ENCODE measurements at places on chromosomes 2 and 18.

DNA sequence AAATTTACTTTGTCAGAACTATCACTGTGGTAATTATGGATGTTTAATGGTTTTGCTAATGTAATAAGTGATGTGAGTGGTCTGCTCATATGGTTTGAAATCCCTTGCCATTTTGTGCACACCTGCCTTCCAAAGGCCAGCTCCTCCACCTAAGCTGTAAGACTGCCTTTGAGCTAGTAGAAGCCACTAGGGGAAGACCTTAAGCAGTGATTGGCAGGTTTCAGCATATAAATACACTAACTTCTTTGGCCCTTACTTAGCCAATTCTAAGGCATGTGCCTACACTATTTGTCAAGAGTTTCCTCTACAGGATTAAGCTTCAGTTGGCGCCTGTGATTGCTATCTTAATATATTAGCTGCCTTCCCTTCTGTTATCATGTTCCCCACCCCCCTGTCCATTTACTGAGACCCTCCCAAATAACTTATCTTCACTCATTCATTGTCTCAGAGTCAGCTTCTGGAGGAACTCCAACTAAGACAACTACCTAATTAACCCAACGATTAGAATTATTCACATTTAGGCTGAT lies 141.1 kb downstream of the MBD5 start:
- no peak for DNase-seq

- DNase-seq, result no peak
These were observed 18.9 kb downstream of the ADRA2B start for GRCh38 chr2:96097441-96097840.

DNA sequence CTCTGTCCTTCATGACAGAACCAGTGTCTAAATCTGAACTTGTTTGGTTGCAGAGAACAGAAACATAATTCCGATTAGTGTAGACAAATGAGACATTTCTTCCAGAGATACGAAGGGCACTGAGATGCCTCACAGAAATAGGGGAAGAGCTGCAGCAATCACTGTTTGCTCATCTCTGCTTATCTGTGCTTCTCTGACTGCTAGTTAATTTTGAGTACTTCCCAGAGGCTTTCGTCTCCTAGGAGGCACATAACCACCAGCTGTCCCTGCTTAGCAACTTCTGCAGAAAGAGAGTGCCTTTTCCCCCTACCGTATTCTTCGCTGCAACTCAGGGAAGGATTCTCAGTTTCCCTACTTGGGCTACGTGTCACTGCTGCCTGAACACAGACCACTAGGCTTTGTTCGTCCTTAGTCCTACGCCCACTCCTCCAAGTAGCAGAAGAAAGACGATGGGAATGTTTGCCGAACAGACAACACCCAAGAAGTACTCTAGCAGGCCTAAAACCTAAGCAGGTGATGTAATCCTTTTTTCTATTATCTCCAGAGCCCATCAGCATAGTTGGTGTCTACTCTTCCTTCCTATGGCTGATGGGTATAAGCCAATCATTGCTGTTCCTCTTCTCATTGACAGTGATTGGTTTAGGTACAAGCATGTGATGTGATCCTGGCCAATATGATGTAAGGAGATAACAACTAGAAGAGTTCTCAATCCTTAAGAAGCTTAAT lies 63.6 kb downstream of the TNP1 start:
- no peak for DNase-seq

GRCh38 chr2:236872981-236873380 lies 212.7 kb upstream of the COPS8 start:
- no peak for DNase-seq

GRCh38 chr2:101344137-101344536 lies 35.6 kb upstream of the RNF149 start:
- no peak for DNase-seq

DNA sequence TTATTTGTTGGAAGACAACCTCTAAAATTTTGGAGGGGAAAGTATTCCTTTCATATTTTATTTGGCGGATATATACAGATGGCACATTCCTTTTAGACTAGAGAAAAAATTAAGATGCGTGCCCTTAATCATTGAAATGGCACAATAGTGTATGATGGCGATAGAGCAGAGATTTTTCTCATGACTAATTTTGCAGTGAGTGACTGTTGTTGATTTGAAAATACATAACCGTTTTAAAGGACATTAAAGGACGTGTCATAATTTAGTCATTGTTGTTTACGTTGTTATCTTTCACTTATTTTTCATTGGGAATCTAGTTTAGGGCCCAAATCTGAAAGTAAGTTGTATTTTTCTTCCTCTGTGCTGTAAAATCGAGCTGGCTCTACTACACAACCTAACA lies 61.7 kb downstream of the CERS6 start:
- no peak for DNase-seq

- no peak for DNase-seq
These were observed 107.5 kb downstream of the GULP1 start for GRCh38 chr2:188399159-188399558.

- no peak for DNase-seq
These were observed 56.0 kb upstream of the NFU1 start for GRCh38 chr2:69493268-69493667.

DNA sequence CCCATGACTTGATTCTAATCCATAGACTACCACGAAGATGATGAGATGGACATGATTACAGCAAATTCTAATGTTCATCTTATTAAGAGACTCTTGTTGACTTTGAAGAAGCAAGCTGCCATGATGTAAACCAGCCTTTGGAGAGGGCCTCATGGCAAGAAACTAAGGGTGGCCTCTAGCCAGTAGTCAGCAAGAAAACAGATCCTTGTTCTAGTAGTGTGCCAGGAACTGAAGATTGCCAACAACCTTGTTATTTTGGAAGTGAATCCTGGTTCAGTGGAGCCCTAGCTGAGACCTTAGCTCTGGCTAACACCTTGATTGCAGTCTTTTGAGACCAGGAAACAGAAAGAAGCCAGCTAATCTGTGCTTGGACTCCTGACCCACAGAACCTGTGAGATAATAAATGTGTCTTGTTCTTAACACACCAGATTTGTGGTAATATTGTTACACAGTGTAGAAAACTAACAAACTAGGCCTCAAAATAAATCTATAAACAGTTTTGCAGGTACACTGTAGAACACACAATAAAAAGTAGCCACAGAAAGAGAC lies 10.0 kb downstream of the PHOSPHO2 start:
- DNase-seq, result no peak

DNA sequence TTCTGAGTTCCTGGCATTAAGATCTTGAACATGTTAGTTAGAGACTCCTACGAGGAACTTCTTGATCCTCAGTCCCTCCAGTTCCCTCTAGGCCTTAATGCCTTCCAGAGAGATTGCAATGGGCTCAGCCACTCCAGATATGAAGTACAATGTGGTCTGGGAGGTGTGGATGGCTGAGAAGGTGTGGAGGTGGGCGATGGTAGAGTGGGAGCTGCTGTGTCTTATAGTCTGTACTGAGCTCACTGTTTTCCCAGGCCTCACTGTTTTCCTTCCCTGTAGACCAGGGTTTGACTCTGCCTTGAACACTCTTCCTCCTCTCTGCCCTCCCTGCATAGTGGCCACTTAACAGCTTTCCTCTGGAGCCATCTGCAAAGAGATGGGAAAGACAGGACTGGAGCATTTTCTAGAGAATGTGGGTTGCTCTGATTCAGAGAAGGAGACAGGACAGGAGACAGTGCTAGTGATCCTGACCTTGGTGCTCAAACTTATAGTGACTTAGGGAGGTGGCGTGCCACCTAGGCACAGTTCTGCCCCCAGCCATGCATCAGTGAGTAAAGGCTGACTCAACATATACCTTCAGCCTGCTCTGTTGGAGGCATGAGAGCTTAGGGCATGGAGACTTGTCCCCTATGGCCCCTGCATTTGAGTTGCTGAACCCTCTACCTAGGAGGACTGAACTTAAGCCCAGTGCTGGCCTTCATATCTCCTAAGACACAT lies 129.7 kb downstream of the TDRD15 start:
- DNase-seq, result no peak

DNA sequence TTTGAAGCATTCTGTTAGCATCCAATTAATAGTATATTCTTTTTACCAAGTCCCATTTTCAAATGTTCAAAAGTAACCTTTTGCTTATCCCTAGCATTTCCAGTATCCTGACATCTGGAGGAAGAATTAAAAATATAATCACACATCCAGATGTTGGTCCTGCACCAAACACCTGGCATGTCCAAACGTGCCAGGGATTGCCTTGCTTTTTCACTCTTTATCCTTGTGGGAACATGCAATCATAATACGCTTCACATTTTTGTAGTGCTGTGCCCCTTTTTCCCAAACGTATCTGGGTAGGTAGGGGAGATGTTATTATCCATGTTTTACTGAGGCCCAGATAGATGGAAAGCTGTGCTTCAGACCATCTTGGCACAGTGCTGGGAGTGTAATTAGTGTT lies 133.0 kb downstream of the TPGS2 start:
- no peak for DNase-seq

GRCh38 chr2:36770542-36771287 lies 74.2 kb downstream of the VIT start:
- DNase-seq, result no peak

GRCh38 chr2:6370753-6371551 lies 494.8 kb downstream of the CMPK2 start:
- no peak for DNase-seq

DNA sequence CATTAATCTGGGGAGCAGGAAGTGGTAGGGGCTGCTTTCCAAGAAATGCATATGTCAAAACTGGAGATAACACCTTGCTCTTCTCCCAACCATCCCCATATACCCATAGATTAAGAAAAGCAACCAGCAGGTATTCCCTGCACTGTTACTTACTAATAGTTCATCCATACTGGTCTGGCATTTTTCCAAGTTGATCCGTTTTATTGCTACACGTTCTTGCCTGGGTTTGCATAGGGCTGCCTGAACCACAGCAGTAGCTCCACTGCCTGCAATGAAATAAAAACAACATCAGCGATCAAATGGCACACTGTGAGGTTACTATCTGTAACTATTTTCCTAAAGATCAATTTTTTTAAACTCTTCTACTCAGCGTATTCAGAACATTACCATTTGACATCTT lies 65.6 kb downstream of the STK39 start:
- no peak for DNase-seq

DNA sequence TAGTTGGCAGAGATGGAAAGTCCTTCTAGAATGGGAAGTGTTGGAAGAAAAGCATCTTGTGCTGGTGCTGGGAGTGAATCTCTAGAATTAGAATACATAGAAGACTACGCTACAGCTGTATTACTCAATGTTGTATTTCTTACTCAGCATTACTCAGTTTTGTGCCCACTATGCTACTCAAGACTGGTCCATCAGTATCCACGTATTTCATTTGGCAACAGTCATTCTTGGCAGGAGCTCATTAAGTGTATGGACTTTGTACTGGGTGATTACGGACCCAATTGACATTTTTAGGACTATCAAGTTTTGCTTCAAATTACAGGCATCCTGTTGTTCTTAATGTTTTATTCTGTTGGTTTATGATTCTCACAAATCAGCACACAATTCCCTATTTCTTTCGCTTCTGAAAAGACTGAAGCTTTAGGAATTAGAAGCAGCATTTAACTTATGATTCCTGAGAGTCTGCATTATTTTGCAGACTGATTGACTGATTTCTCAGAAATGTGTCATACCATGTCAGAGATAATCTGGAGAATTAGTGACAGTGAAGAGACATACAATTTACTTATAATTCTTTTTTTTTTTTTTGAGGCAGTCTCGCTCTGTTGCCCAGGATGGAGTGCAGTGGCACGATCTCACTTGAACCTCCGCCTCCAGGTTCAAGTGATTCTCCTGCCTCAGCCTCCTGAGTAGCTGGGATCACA lies 136.9 kb downstream of the MYO3B start:
- no peak for DNase-seq

DNA sequence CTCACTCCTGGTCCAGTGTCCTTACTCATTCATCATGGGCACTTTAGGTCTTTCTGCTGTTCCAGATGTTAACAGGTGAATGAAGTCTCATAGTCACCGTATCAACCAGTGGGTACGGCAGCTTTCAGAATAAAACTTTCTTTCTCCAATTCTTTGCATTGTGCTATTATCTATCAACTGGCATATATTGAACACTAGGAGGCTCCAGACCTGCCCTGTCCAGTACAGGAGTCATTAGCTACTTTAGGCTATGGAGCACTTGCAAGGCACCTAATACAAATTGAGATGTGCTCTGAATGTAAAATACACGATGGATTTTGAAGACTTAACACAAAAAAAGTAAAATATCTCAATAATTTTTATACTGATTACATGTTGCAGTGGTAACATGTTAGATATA lies 43.2 kb upstream of the NEB start:
- no peak for DNase-seq

- no peak for DNase-seq
These were observed 25.8 kb downstream of the CAB39 start for GRCh38 chr2:230738391-230738811.

GRCh38 chr2:60822987-60823386 lies 58.4 kb upstream of the REL start:
- DNase-seq, result no peak

GRCh38 chr2:77193858-77194448 lies 328.2 kb downstream of the LRRTM4 start:
- no peak for DNase-seq

DNA sequence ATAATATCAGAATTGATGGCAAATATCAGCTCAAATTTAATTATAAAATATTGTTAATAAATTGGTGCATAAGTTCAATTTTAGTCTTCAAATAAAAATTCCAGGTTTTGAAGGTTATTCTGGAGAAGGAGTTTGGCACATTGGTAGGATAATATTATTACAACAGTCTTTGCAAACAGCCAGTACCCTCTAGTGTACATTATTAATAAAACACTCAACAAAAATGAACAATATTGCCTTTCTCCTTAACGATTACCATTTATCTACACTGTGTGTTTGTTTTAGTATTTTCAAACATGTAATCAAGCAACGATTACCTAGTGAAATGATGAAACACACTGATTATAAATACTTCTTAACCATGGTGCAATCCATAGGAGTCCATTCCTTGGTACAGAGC lies 334.0 kb upstream of the FSIP2 start:
- no peak for DNase-seq

GRCh38 chr2:186879312-186879711 lies 30.3 kb upstream of the ZSWIM2 start:
- DNase-seq, result no peak

DNA sequence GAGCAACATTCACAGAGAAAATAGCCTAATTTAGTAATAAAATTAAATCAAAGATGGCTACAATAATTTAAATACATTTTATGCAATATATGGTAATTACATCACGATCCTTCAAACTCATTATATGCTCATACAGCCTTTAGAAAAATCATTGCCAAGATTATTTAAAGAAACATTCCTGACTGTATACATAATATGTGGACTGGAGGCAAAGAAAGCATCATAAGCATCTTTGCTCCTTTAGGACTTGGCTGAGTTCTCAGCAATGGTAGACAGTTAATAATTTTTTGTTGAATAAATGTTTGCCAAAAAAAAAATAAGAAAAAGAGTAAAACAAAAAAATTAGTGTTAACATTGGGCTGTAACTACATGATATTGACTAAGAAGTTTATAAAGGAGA lies 26.9 kb downstream of the NCKAP5 start:
- DNase-seq, result no peak

DNA sequence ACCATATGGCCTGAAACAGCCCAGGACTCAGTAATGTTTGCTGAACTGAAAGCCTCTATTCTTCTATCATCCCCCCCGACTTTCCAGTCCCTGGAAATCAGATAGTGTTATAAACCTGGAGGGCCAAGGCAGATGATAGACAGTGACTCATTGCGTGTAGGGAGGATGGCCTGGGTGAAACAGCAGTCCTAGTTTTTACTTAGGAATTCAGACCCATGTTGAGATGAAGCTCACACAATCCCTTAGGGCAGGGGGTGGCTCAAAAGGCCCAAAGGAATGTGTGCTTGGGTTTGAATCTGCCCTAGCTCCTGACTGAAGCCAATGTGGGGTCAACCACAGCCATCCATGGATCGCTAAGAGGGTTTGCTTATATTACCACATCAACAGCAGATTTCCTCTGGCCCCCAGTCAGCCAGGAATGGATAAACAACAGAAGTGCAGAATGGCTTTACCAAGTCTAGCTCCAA lies 43.9 kb upstream of the STPG4 start:
- no peak for DNase-seq
